NCI-H2029 (cell line): ENCODE measurements at places on chromosomes 6 and 20.

DNA sequence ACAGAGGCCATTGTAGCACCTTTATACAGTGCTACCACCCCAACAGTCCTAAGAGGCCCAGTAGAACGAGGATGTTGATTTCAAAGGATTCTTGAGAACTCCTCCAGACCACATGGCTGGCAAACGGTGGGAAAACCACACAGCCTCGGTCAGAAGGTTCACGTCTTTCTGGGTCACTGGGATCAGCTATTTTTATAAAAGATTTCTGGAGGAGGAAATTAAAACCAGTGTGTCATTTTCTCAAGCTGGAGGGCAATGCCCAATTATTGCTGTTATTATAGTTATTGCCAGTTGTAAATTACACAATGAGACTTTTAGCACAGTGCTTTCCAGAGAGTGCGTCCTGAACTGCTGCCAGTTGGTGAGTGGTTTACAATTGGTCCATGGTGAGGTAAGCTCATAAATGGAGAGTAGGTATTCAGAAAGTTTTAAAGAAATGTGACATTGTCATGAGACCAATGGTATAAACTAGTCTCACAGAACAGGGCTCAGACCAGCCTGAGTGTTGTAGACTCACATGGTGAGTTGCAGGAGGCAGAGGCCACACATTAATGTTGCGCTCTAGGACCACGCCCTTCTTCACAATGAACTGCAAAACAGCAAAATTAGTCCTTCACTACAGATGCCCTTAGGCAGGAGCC is 8.4 kb upstream of the PPP1R14C start:
- DNase-seq = no peak

DNA sequence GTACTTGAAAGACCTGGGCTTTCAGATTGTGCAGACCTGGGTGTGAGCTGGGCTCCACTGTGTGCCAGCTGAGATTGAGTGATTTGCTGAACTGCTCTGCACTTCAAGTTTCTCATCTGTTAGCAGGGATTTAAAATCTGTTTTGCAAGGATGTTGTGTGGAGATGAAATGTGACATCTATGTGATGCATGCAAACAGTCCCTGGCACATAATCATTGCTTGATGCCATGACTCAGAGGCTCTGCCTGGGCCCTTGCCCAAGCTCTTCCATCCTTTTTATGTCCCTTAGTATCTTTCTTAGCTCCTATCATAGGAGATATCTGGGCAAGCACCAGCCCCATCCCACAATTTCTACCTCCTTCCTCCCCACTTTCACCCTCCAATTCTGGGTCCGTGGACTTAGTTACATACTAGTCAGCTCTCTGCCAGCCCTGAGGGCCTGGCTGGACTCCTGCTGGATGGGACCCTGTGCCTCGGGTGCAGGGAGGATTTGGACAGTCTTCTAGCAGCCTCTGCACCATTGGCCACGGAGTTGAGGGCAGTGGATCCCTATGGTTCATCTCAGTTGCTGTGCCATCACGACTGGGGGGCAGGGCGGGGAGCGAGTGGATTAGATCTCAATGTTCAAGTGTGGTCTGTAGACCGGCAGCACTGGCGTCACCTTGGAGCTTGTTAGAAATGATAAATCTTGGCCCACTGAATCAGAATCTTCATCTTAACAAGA is 103.6 kb downstream of the MAP3K7 start:
- DNase-seq = no peak

DNA sequence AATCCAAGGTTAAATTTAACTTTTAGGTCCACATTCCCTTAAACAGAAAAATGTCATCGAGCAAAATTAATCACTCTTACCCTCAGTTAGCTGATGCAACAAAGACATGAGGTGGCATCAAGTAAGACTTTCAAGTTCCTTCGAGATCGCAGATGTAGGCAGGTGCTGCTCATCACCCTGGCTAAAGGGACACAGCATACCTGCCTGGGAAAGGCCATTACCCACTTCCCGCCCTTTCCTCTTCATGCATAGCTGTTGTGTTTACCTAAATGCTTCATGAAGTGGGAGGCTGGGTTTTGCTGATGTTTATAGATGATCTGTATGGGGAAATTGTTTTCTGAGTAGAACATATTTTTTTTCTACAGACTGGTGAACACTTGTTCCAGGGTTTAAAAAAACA is 67.7 kb downstream of the GFRA4 start:
- DNase-seq = peak; percentile 81

DNA sequence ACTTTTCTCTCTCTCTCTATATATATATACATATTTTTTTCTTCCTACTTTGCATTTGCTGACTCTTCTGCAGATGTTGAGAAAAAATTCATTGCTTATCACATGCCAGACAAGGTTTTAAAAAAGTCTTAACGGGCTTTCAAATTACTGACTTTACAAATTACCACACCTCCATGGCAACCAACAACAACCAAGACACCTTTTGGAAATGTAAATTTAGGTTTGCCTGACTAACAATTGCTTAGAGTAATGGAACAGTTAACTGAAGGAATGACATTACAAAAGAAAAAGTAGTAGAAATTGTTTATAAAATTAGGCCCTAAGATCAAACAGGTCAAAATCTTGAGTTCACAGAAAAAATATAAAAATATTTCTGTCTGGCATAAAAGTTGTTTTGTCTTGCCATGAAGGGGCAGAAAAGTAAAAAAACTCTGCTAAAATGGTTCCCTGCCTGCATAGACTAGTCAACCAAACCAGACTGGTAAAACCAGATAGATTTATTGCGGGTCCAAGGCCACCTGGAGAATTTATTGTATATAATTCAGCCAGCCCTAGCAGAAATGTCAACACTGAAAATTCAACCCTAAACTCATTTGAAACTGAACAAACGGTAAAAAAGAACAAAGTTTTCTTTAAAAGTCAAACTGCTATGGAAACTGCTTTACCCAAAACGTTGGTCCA is 92.8 kb upstream of the FRMD1 start:
- no peak for DNase-seq

- DNase-seq = no peak
These were observed 16.6 kb upstream of the PLCB1 start for GRCh38 chr20:8115436-8115835.

DNA sequence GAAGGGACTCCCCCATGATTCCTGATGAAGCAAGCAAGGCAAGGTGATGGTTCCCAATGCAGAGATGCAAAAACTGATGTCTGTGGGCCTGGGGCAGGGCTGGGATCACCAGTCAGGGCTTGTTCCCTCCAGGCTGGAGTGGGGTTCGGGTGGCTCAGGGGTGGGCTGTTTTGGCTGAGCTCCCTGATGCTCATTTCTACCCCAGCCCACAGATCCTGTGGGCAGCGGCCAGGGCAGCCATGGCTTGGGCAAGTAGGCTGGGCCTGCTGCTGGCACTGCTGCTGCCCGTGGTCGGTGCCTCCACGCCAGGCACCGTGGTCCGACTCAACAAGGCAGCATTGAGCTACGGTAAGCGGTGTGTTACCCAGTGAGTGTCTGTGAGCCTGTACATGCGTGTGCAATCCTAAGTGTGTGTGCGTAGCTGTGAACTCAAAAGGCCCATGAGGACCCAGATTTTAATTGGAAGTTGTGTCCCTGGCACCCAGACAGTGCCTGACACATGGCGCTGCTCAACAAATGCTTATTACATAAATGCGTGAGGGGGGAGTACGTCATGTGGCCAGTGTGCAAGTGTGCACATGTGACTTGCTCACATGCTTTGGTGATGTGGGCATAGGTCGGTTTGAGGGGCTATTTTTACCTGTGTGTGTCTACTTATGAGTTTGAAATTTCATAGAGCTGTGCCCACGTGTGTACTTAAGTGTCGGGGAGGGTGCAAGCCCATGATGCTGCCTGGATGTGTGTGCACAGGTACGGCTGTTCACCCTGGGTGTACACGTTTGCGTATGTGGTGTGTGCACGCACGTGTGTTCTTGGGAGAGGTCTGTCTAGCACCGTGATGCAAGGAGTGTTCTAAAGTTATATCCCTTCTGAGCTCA is 1.1 kb downstream of the BPIFB2 start:
- peak; percentile 5 for DNase-seq

- no peak for DNase-seq
These were observed 686 bp downstream of the COL12A1 start for GRCh38 chr6:75204959-75205775.

DNA sequence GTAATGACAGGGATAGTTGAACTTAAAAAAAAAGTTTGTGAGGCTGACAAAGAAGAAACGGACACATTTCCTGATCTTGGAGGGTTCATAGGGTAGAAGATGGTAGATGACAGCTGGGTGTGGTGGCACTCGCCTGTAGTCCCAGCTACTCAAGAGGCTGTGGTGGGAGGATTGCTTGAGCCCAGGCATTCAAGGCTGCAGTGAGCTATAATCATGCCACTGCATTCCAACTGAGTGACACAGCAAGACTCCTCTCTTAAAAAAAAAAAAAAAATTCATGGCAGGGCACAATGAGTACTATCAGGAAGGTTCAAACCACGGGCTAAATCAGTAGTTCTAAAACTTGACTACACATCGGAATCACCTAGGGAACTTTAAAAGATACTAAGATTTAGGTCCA is 2.0 kb upstream of the MICA start:
- DNase-seq = no peak

GRCh38 chr20:50191544-50192363 is 1.1 kb downstream of the CEBPB start:
- DNase-seq = no peak

DNA sequence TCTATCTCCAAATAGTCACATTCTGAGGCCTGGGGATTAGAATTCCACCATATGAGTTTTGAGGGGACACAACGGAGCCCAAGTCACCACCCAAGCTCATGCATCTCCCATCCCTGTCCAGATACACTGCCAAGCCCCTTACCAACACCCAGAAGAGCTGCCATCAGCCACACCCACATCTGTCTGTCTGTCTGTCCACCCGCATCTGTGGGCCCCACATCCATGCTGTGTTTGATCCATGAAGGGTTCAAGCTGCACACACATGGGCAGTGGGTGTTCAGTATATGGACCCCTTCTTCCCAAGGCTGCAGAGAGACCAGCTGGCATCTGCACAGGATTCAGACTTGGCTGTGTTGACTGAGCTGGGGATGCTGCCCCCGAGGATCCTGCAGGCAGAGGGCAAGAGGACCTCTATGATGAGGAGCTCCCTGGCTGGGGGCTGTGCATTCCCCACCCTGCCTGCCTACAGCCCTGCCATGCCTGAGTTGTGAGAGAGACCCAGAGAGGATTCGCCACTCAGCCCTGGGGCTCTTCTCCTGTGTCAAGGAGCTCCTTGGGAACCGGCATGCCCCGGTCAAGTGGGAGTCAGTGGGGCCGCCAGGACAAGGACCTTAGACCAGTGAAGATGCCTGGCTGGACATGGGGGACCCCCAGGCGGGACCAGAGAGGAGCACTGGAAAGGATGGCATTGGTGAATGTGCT is 206.4 kb downstream of the SYNDIG1 start:
- DNase-seq = no peak

DNA sequence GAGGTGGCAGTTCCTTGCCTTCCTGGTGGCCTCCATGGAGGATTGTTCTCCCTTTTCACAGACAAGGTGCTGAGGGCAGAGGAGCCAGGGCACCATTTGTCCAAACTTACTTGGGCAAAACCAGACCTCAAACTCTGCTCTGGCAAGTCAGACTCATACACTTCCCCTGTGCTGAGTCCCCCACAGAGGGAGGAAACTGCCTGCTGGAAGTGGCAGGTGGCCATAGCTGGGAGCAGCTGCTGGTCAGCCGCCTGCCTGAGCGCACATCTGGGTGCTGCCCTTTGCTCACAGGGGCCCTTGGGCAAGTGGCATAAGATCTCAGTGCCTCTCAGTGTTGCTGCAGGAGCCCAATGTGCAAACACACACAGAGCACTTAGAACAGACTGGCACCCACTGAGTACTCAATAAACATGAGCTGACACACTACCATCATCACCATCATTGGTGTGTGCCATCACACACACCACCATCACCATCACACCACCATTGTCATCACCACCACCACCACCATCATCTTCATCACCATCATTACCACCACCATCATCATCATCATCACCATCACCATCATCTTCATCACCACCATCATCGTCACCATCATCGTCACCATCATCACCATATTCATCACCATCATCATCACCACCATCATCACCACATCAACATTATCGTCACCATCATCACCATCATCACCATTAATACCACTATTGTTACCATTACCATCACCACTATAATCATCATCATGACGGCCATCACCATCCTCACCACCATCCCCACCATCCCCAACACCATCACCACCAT is 17.6 kb downstream of the NOL4L start:
- DNase-seq = no peak

- DNase-seq = no peak
These were observed 31.3 kb upstream of the ZSCAN23 start for GRCh38 chr6:28474441-28475219.

GRCh38 chr6:64920257-64920656 is 786.8 kb downstream of the EYS start:
- no peak for DNase-seq

GRCh38 chr6:160917572-160917971 is 74.0 kb upstream of the MAP3K4 start:
- no peak for DNase-seq

GRCh38 chr6:118501765-118502164 is 46.3 kb upstream of the PLN start:
- no peak for DNase-seq

DNA sequence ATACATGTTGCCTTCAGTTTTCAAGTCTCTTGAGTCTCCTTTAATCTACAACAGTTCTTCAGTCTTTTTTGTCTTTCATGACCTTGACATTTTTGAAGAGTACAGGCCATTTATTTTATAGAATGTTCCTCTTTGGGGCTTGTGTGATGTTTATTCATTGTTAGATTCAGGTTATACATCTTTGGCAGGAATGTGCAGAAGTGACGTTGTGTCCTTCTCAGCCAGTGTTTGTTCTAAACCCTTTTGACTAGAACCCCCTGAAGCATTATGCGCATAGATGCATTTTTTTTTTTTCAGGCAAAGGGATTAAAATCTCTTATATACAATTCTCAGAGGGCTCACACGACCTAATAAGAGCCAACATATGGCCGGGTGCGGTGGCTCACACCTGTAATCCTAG is 11.2 kb upstream of the NCOA5 start:
- no peak for DNase-seq

GRCh38 chr6:156950084-156950483 is 172.9 kb downstream of the ARID1B start:
- no peak for DNase-seq

GRCh38 chr20:61331543-61331942 is 79.5 kb downstream of the CDH4 start:
- DNase-seq = no peak

DNA sequence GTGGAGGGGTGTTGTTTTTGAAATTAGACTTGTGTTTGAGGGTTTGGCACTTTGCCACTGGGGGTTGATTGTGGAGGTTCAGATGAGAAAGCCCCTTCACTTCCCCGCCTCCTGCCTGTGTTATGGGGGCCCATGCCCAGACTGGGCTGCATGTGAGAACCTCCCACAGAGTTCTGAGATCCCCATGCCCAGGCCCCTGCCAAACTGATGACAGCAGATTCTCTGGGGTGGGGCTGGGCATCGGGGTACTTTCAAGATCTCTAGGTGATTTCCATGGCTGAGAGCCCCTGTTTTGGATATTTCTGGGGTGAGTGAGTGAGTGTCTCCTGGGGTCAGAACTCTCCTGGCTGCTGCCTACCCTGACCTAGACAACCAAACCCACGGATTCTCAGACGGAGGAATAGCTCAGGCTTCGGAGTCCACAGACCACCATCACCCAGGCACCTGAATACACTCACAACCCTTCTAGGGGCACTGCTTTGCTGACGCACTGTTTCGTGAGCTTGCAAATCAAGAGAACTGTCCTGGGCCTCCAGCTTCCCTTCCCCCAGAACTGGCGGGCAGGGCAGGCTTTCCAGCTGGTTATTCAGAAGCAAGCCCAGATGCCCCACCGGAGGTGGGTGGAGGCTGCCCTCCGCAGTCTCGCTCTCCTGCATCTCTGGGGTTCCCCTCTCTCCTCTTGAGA is 6.3 kb downstream of the BCAS1 start:
- DNase-seq = no peak

GRCh38 chr6:163397326-163397725 is 17.2 kb upstream of the QKI start:
- no peak for DNase-seq
